ENCODE measurements at places on chromosomes 11 and 22.

- no peak for DNase-seq
These were observed 696.3 kb downstream of the DLG2 start for GRCh38 chr11:84930863-84931262.

GRCh38 chr22:19875061-19875530, 20.4 kb upstream of the GNB1L start:
- DNase-seq, result peak; percentile 56

DNA sequence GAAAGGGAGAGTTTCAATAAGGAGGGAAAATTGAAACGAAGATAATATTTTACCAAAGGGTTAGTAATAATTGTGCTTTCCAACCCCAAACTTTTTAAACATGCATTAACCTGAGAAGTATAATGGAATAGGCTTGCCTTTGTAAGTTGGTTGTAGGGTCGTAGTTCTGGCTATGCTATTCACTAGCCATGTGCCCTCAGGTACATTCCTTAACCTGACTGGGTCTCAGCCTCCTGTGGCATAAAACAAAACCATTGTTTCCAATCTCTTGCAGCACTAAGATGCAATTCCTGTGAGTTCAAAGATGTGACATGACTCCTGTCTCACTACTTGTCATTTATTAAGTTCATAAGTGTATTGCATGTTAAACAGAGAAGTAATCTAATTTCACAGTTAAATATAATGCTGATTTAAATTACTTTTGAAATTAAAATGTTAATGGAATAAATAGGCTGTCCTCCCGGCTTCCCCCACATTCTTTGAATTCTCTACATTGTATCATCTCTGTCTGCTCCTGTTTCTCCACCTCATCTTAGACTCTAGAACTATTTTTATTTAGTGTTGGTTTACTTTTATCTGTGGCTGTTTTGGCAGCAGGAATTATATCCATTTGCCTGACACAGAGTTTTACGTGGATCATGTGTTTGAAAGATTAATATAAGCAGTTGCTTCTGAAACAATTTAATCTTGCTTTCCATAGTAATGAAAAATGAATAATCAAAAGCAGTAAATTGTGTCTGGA, 216.3 kb downstream of the FAT3 start:
- no peak for DNase-seq

- DNase-seq, result peak; percentile 30
These were observed 169.9 kb downstream of the CTTN start for GRCh38 chr11:70568035-70568813.

GRCh38 chr22:19760951-19761724, 560 bp downstream of the TBX1 start:
- no peak for DNase-seq

GRCh38 chr22:30649430-30650007, 13.9 kb downstream of the SLC35E4 start:
- DNase-seq, result no peak

DNA sequence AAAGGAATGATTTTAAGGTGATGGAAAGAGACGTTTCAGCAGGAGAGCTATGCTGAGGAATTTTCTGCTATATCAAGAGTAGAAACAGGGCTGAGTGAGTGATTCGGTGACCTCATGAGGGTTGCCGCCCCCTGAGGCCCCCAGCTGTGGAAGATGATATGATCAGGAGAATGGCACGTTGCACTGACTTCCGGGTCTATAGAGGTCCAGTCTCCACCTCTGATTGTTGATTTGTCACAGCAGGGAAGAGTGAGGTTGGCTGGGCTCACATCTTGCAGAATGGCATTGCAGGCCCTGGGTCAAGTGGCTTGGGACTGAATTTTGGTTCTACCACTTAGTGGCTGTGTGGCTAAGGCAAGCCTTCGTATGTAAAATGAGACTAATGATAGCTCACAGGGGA, 205.1 kb downstream of the SNX19 start:
- no peak for DNase-seq

GRCh38 chr11:67640021-67640757, 626 bp upstream of the TBX10 start:
- peak; percentile 60 for DNase-seq

- no peak for DNase-seq
These were observed 123.7 kb downstream of the MIAT start for GRCh38 chr22:26781062-26781461.

DNA sequence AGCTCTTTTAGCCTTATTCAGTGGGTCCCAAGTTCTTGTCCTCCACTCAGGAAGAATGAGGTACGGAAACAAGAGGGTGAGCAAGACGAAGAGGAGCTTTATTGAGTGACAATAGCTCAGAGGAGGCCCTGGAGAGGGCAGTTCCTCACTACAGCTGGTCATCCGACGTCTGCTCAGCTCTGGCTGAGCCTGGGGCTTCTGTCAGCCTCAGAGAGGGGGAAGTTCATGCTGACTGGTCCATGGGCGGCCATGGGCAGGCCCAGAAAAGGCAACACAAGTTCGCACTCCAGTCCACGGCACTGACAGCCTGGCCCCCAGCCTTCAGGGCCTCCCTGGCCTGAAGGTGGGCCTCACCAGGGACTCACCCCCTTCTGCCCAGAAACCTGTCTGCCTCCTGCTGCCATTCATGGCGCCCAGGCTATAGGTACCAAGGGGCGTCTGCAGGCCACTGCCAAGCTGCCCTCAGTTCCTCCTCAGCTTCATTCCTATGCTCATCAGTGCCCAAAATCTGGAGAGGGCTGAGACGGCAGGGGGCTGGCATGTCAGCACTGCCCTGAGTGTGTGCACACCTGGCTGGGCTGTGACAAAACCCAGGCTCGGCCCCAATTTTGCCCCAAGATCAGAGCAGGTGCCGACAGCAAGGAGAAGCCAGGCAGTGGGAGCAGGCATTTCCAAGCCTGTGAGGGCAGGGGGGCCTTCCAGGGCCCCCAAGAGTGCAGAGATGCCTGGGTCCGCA, 21.7 kb upstream of the KIAA0930 start:
- no peak for DNase-seq

DNA sequence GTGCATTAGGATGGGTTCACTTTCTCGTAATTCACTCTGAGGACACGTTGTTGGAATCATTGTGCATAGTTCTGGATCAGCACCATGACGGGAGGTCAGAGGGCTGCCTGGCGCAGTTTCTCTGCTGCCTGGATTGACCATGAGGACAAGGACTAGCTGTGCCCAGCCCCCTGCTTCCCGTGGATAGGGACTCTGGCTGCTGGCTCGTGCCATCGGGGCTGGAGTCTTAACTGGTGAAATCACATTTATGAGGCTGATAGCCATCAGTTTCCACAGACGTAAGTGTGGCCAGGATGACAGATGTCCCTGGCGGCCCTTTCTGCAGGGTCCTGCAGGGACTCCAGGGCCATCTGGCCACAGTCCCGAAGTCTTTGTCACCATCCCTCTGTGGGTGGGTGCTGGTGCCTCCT, 24.1 kb upstream of the GRAMD4 start:
- DNase-seq, result no peak

GRCh38 chr11:69654660-69655478, 13.9 kb downstream of the CCND1 start:
- DNase-seq, result peak; percentile 66

DNA sequence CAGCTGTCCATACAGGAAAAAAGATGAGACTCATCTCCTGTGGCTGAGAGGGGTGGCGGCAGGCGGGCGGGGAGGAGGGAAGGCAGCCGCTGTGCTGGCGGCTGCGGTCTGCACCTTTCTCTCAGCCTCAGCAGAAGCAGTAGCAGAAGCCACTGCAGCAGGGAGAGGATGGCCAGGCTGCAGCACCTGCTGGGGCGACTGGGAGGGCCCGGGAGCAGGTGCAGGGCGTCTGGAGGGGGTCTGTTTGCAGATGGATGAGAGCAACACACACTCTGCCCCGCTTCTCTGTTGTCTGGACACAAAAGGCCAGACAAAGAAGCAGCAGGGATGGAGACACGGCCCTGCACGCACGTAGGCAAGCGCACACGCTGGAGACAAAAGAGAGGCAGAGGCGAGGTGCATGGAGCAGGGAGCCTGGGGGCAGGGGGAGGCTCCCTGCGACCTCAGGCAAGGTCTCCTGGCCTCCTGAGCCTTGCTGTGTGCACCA, 9.3 kb upstream of the MIAT start:
- DNase-seq, result no peak

DNA sequence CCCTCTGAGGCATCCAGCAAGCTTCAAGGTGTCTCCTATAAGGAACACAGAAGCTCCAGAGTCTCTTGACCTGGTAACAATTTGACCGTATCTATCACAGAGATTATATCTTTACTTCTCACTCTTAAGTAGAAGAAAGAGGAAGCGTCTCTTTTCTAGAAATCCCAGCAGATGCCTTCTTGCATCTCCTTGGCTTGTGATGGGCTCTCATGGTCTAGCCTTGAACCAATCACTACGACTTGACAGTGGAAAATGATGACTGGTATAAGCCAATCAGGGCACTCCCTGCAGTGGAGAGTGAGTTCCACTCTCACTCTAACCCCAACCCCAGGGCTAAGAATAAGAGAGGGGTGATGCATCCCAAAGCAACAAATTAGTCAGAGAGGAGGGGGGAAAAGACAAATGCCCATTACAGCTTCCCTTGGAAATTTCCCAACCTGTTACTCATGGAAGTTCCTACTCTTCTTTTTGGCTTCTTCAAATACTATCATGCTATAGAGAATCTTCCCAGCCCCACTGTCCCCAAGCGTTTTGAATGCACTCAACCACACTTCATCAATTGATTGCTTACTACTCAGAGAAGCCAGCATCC, 293.5 kb downstream of the MN1 start:
- DNase-seq, result no peak

GRCh38 chr11:27363576-27364117, 632 bp upstream of the CCDC34 start:
- DNase-seq, result no peak

GRCh38 chr22:36727110-36727509, 23.6 kb upstream of the CACNG2 start:
- no peak for DNase-seq
